ENCODE measurements at places on chromosomes 11 and 22.

DNA sequence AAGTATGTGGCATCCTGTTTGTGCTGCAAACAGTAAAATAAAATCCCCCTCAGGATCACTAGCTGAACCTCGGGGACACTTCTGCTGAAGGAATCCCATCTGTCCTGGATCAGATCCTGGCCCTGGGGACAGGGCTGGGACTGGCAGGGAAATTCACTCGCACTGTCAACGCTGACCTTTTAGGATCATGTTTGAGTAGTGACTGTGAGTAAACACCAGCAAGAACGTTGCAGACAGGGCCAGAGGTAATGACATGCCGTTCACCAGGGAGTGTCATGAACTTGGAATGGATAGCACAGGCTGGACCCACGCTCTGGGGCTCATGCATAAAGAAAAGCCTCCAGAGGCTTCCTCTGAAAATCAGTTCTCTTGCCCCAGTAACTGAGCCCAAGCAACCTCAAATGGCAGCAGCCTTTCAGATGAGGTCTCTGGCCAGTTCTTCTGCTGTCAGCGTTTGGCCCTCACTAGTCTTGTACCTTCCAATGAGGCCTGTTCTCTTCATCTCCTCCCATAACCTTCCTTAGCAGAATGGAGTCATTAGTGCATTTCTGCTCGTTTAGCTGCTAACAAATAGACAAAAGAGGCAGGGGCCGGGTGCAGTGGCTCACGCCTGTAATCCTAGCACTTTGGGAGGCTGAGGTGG lies 51.0 kb upstream of the BARX2 start:
- no peak for DNase-seq

- DNase-seq: no peak
Observed at GRCh38 chr11:45089676-45090499, 56.6 kb upstream of the PRDM11 start.

GRCh38 chr22:23110922-23111527 lies 30.8 kb downstream of the RSPH14 start:
- DNase-seq: no peak

DNA sequence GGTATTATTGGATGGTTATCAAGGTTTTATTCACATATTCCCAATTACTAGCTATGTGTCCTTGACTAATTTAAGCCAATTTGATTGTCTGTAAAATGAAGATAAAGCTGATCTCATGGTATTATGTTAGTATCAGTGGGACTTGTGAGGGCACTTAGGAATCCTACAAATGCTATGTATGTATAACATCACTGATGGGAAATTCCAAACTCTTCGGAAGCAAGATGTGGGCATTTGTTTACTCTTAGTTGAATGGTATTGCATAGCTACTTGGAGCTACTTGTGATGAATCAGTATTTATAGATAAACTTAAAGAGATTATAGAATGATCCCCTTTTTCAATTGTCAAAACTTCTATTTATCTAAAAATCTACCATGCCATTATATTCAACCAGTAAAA lies 239.9 kb downstream of the CNTN5 start:
- no peak for DNase-seq

- no peak for DNase-seq
Observed at GRCh38 chr11:57222239-57222638, 14.8 kb downstream of the APLNR start.

DNA sequence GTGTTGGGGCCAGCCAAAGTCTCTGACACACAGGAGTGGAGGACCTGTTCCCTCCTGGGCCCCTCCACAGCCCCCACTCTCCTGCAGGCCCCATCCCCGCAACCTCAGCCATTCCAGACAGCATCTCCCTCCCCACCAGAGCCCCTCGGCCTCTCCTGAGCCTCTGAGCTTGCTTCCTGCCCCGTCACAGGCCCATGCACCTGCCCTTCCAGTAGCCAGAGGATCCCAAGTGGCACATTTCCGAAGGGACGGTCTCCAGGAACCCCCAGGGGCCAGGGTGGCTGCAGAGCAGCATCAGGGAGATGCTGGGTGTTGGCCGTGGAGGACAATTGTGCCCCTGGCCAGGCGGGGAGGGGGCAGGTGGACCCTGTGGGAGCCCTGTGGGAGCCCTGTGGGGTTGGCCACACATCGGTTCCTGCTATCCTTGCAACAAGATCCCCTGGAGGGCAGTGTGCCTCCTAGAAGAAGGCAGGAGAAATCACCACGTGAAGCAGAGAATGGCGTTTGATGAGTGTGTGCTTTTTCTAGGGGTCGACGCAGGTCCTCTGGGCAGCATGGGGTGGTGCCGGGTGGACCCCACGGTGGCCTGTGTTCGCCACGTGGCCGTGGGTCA lies 45.3 kb upstream of the PPARA start:
- DNase-seq: no peak

- no peak for DNase-seq
Observed at GRCh38 chr11:76891285-76891684, 30.6 kb downstream of the ACER3 start.

DNA sequence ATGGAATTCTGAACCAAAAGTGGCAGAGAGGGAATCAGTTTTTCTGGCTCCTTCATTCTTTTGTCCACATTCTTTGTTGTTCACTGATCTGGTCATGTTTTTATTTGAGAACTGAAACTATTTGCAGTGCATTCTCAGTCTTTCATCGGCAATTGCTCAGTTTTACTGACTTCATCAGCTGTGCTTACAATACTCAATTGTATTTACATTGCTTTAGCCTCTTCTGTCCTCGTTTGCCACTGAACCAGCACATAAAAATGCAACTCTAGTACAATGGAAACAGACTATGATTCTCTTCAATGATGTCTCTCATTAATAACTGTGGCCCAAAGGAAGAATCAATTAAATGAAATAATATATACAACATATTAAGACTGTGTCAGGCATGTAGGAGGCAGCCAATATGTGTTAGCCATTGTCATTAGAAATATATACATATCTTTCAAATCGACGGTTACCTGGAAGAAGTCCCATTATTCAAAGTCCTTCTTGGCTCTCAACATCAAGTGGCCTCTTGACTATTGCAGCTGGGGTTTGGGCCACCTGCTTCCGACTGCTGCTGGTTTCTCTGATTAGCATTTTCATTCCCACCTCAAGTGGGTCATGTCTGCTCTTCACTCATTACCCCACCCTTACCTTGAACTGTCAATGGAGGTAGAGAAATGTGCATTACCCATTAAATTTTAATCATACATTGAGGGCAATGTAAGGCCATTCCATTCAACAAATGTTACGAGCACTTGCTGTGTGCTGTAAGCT lies 600.1 kb downstream of the INSC start:
- DNase-seq: no peak

GRCh38 chr11:61447601-61448551 lies 18.0 kb downstream of the SDHAF2 start:
- no peak for DNase-seq

- DNase-seq: no peak
Observed at GRCh38 chr11:123065621-123066020, 3.7 kb upstream of the HSPA8 start.

- peak; percentile 76 for DNase-seq
Observed at GRCh38 chr22:50209893-50210292, 9.1 kb downstream of the SELENOO start.

- DNase-seq: no peak
Observed at GRCh38 chr11:70818351-70818750, 420.0 kb downstream of the CTTN start.

GRCh38 chr22:29208502-29208862 lies 2.8 kb downstream of the EMID1 start:
- DNase-seq: no peak

GRCh38 chr11:73404048-73404447 lies 27.8 kb downstream of the RELT start:
- DNase-seq: no peak

DNA sequence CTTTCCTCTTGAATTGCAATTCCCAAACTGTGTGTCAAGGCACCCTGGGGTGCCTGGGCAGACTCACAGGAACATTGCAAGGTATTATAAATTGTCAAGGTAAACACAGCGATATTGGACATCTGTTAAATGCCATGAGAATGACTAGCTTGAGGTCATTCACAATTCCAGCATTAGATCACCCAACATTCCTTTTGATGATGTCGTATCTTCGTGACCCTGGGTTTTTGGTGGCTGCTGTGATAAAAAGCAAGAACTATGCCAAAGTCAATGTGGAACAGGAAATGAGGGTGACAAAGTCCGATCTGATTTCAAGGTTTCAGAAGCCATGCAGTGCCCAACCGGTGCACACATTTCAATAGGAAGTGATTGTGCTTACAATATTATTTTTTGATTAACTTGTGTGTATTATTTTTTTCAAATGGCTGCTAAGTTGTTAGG lies 458.4 kb downstream of the MIAT start:
- no peak for DNase-seq

GRCh38 chr11:117428856-117429229 lies 101.2 kb downstream of the CEP164 start:
- no peak for DNase-seq

DNA sequence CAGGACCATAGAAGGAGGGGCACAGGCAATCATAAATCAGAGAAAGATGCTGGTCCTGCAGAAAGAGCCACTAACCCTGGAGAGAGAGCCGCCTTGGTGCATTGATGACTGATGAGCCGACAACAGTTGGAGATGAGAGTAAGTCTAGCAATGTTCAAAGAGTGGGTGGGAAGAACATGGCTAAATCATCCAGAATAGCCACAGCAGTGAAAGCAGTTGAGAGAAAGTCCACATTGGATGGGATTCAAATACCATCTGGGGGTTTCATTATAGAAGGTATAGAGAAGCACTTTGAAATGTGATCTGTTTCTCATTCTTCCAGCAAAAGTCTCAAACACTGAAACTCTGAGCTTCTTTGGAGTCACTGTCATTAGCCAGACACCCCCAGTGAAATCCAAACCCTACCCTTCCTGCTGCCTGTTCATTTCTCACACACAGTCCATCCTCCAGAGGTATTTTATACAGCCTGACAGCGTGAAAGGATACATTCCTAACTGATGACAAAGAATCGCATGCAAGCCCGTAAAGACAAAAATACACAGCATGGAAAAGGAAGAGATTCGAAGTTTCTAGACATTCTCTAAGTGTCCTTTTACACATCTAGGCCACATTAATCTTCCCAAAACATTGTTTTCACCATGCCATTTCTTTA lies 303.1 kb upstream of the MPPED2 start:
- no peak for DNase-seq
